ENCODE measurements at places on chromosomes 7 and 10.

- DNase-seq: no peak
Measured at GRCh38 chr7:99099499-99100077, 44.3 kb downstream of the SMURF1 start.

DNA sequence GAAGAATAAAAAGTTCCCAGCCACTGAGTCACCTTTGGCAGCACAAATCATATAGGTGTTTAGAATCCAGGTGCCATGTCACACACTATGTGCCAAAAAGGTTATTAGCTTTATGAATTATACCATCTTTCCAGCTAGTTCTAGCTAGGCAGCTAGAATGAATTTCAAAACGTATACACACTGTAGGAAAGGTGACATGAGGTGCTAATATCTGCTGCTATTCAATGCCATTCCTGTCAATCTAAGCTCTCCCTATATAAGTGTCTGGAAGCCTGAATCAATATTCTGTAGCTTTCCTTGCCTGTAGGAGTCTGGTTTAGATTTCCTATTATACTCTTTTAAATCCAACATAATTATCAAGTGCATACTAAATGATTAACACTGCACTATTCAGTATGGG, 868.6 kb downstream of the GATA3 start:
- no peak for DNase-seq

GRCh38 chr10:113647812-113648211, 16.0 kb downstream of the NRAP start:
- DNase-seq: no peak

- no peak for DNase-seq
Measured at GRCh38 chr10:89032141-89032891, 41.7 kb downstream of the FAS start.

GRCh38 chr7:98254951-98255610, 3.0 kb upstream of the TECPR1 start:
- no peak for DNase-seq

All from colonic mucosa (tissue), 4 donors.